ENCODE measurements at places on chromosomes 5 and 9. TPM values are rescaled to one million over a fixed set of nuclear protein-coding genes. Genes with fewer than 3 reads are reported as not detected.

The PLPPR1 gene
- not detected for total RNA-seq

The ST8SIA4 gene
- total RNA-seq = 0.82 TPM

The S100Z gene
- not detected for total RNA-seq

DNA sequence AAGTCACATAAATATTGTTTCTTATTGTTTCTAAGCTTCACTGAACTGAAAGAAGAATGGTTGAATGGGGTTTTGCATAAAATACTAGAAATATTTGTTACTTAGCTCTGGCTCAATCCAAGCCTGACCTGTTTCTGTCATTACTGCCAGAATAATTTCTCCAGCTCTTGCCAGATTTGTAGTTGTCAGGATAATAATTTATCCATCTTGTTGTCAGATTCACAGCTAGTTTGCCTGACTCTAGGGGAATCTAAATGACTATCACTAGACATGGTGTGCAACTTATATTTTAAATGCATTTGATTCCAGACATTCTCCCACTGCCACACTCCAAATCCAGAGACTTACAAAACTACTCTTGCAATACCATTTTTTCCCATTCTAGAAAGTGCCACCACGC is 422.7 kb downstream of the ZSWIM6 start:
- no peak for DNase-seq

GRCh38 chr5:102554728-102555127 is 55.9 kb upstream of the SLCO6A1 start:
- DNase-seq = no peak

GRCh38 chr5:112276991-112277390 is 142.1 kb downstream of the EPB41L4A start:
- DNase-seq = no peak

- no peak for DNase-seq
Measured at GRCh38 chr5:116025866-116026265, 6.4 kb upstream of the ARL14EPL start.

DNA sequence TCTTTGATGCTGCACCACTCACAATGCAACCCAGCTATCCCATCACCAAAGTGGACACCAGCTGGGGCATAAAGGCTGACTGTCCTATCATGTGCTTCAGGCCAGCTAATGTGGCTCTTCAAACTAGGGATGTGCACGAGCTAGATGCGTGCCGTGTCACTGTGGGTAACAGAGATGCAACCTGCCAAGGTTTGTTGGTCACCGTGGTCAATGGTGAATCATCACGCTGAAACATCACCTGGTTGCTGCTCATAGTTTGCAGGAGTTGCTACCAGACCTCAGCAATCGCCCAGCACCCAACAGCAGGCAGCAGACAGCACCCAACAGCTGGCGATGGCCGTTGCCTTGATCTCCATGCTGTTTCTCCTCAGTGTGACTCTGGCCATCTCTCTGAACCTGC is 2.1 kb upstream of the PCDHGA1 start:
- no peak for DNase-seq

- no peak for DNase-seq
Measured at GRCh38 chr5:87105577-87105976, 162.1 kb upstream of the RASA1 start.

DNA sequence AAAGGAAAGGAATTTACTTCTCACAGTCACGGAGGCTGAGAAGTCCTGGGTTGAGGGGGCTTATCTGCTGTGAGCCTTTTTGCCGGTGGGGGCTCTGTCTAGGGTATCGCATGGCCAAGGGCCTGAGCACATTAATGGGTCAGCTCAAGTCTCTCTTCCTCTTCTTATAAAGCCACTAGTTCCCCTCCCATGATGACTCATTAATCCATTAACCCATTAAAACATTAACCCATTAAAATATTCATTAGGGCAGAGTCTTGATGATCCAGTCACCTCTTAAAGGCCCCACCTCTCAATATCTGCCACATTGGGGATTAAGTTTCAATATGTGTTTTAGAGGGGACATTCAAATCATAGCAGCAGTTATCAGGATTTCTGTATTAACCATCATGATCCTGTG is 406.3 kb downstream of the SPOCK1 start:
- DNase-seq = no peak
